ENCODE measurements at places on chromosomes 2 and 18. TPM values are rescaled to one million over a fixed set of nuclear protein-coding genes. Genes with fewer than 3 reads are reported as not detected.
A peak's percentile ranks its signal among the peaks of the same experiment; 100 is the strongest.

- H3K27ac ChIP-seq: peak overlapping the region; percentile 12
- no peak overlapping the region for H3K4me3 ChIP-seq
- H3K36me3 ChIP-seq: no peaks in the 10 kb centered on the region
- no peak for DNase-seq
These were observed 2.2 kb upstream of the SERTAD2 start for GRCh38 chr2:64655873-64656272.

GRCh38 chr2:69272803-69273471 is 114.1 kb downstream of the GFPT1 start:
- no peaks in the 10 kb centered on the region for H3K36me3 ChIP-seq
- DNase-seq: no peak
- H3K4me3 ChIP-seq: no peak overlapping the region
- no peak overlapping the region for H3K27ac ChIP-seq
- peaks cover 13% of the 10 kb centered on the region for H3K4me1 ChIP-seq

- H3K36me3 ChIP-seq: no peaks in the 10 kb centered on the region
- no peaks in the 10 kb centered on the region for H3K27me3 ChIP-seq
These were observed 172.1 kb downstream of the GFPT1 start for GRCh38 chr2:69214898-69215297.

AAMP gene
- total RNA-seq: 97.5 TPM

GRCh38 chr2:45857275-45857609 is 205.8 kb downstream of the PRKCE start:
- H3K4me3 ChIP-seq: no peak overlapping the region
- H3K4me1 ChIP-seq: peaks cover 12% of the 10 kb centered on the region
- H3K36me3 ChIP-seq: no peaks in the 10 kb centered on the region
- H3K27me3 ChIP-seq: no peaks in the 10 kb centered on the region

GRCh38 chr18:21109936-21110712 is 1.5 kb downstream of the ROCK1 start:
- peaks cover 39% of the 10 kb centered on the region for H3K4me1 ChIP-seq
- no peaks in the 10 kb centered on the region for H3K27me3 ChIP-seq
- H3K4me3 ChIP-seq: peak overlapping the region; percentile 99
- no peaks in the 10 kb centered on the region for H3K36me3 ChIP-seq
- H3K27ac ChIP-seq: peak overlapping the region; percentile 99

GRCh38 chr2:239233576-239233975 is 167.2 kb downstream of the HDAC4 start:
- no peaks in the 10 kb centered on the region for H3K4me1 ChIP-seq
- H3K27ac ChIP-seq: no peak overlapping the region
- H3K4me3 ChIP-seq: no peak overlapping the region

DNA sequence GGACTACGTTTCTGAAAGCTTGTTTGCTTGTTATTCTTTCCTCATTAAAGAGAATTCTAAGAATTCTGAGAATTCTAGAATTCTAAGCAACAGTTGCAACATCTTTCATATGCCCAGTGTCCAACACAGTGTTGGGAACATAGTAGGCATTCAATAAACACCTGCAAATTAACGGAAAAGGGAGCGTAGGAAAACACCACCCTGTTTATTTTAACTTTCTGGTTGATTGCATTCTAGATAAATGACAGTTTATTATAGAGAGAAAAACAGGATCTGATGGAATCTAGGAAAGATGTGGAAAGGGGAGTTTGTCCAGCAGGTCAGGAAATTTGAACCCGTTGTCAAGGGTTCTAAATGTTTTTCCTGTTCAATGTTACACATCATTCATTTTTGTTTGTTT is 24.2 kb upstream of the EFEMP1 start:
- H3K4me1 ChIP-seq: peaks cover 11% of the 10 kb centered on the region
- no peaks in the 10 kb centered on the region for H3K27me3 ChIP-seq
- no peak overlapping the region for H3K27ac ChIP-seq
- no peak overlapping the region for H3K4me3 ChIP-seq
- no peak for DNase-seq

KCNIP3 gene
- 22.1 TPM for total RNA-seq

RESP18 gene
- not detected for total RNA-seq

DNA sequence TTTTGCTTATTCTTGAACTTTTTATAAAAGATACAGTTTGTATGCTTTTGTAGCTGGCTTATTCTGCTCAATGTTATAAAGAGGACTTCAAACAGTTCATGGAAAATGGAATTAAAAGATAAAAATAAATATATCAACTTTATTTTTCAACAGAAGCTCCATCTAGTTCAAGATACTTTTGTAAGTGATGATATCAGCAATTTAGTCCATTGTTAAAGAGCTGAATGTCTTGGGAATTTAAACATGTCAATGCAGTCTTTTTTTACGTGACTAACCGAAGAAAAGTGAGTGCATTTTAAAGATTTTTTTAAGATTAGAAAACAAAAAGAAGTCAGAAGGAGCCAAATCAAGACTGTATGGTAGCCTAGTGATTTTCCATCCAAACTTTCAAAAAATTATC is 85.4 kb upstream of the CHST9 start:
- H3K27me3 ChIP-seq: no peaks in the 10 kb centered on the region
- no peak for DNase-seq
- no peaks in the 10 kb centered on the region for H3K4me1 ChIP-seq

DNA sequence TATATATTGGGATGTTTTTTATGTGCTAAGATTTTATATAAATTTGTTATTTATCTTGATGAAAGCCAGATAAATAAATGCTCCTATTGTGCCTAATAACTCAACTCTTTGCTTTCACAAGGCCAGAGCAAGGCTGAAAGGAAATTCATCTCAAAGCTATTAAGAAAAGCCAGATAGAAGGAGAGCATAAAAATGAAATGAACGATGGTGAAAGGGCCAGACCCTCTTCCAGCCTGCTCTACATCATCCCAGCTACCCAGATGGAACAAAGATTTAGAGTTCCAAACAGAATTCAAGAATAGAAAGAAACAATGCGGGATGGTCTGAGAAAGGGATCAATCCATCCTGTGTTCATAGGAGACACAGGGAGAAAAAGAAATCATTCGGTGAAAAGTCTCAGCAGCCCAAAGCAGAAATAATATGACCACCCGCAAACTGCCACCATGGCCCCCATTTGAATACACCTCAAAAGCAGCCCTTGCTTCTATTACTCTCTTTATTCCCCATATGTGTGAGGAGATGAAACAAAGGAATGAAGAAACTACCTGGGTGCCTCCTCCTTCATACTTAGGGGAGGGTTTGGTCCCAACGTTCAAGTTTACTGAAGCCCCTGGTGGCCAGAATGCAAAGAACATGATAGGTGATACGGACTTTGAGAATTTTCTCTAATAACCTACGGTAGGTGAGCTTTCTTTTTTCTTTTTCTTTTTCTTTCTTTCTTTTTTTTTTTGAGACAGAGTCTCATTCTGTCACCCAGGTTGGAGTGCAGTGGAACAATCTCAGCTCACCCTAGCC is 110.1 kb upstream of the FBXO11 start:
- no peak overlapping the region for H3K27ac ChIP-seq
- H3K4me3 ChIP-seq: no peak overlapping the region
- no peaks in the 10 kb centered on the region for H3K4me1 ChIP-seq
- DNase-seq: no peak

- no peak overlapping the region for H3K27ac ChIP-seq
- no peak overlapping the region for H3K4me3 ChIP-seq
- DNase-seq: no peak
- H3K36me3 ChIP-seq: no peaks in the 10 kb centered on the region
These were observed 38.7 kb downstream of the SDC1 start for GRCh38 chr2:20186078-20186854.

DNA sequence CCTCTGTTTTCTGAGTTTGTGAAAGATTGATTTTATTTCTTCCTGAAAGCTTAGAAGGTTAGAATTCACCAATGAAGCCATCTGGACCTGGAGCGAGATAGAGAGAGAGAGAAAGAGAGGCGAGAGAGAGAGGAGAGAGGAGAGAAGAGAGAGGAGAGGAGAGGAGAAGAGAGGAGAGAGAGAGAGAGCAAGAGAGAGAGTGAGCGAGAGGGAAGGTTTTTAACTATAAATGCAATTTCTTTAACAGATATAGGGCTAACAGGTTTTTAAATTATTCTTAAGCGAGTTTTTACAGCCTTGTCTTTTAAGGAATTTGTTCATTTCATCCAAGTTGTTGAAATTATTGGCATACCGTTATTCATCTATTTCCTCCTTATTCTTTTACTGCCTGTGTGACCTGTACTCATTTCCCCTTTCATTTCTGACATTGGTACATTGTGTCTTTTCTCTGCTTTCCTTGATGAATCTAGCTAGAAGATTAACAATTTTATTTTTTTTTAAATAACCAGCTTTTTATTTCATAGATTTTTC is 56.1 kb downstream of the BABAM2 start:
- H3K4me3 ChIP-seq: peak overlapping the region; percentile 18
- no peak for DNase-seq
- no peaks in the 10 kb centered on the region for H3K4me1 ChIP-seq
- no peaks in the 10 kb centered on the region for H3K36me3 ChIP-seq
- H3K27me3 ChIP-seq: no peaks in the 10 kb centered on the region
- no peak overlapping the region for H3K27ac ChIP-seq

GRCh38 chr2:100625717-100626116 is 62.9 kb downstream of the PDCL3 start:
- H3K27ac ChIP-seq: no peak overlapping the region
- H3K27me3 ChIP-seq: no peaks in the 10 kb centered on the region
- no peaks in the 10 kb centered on the region for H3K4me1 ChIP-seq
- H3K4me3 ChIP-seq: no peak overlapping the region

- no peaks in the 10 kb centered on the region for H3K4me1 ChIP-seq
- H3K27ac ChIP-seq: no peak overlapping the region
- H3K27me3 ChIP-seq: no peaks in the 10 kb centered on the region
- DNase-seq: no peak
These were observed 25.3 kb downstream of the ADCY3 start for GRCh38 chr2:24894750-24895149.

GRCh38 chr2:199457147-199458008 is at the start of gene SATB2:
TSS of gene SATB2 (minus strand) at chr2:199457939. CDS start at chr2:199456037, 1,902 bp downstream.
- peaks cover 38% of the 10 kb centered on the region for H3K4me1 ChIP-seq
- H3K27me3 ChIP-seq: peaks cover 26% of the 10 kb centered on the region
- no peaks in the 10 kb centered on the region for H3K36me3 ChIP-seq

NPPC gene
- total RNA-seq: not detected

DNA sequence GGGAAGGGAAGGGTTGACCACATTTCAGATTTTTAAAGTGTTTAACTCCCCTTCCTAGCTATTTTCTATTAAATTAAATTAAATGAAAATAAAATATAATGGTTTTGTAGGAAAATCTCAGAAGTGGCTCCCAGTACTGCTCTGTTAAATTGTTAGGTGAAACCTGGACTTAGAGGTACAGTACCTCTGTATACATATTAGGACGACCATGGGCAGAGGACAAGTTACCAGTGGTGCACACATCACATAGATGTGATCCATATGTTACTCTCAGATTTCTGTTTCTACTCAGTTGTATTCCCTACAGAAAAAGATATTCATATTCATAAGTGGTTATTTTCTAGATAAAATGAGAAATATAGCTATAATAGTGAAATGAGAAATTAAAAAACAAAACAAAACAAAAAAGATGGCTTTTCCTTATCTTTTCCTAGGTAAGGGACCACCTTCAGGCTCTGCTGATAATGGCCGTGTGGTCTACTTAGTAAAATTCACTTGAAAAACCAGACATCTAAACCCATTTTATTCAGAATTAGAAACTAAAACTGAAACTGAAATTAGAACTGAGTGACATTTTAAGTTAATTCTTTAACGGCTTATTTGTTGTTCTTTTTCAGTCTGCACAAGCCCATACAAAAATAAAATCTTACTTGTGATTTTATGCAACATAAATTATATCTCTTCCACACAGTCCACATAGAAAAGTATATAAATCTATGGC is 832.5 kb upstream of the CHAC2 start:
- DNase-seq: no peak
- no peaks in the 10 kb centered on the region for H3K36me3 ChIP-seq
- H3K4me3 ChIP-seq: no peak overlapping the region
- peaks cover 22% of the 10 kb centered on the region for H3K4me1 ChIP-seq
- H3K27ac ChIP-seq: no peak overlapping the region
- H3K27me3 ChIP-seq: no peaks in the 10 kb centered on the region

ARHGAP15 gene
- 11.8 TPM for total RNA-seq

DTNA gene
- 78.4 TPM for total RNA-seq

GRCh38 chr2:4673025-4673489 is 969.7 kb downstream of the DCDC2C start:
- H3K27ac ChIP-seq: no peak overlapping the region
- no peak for DNase-seq
- peak overlapping the region; percentile 50 for H3K4me3 ChIP-seq

DNA sequence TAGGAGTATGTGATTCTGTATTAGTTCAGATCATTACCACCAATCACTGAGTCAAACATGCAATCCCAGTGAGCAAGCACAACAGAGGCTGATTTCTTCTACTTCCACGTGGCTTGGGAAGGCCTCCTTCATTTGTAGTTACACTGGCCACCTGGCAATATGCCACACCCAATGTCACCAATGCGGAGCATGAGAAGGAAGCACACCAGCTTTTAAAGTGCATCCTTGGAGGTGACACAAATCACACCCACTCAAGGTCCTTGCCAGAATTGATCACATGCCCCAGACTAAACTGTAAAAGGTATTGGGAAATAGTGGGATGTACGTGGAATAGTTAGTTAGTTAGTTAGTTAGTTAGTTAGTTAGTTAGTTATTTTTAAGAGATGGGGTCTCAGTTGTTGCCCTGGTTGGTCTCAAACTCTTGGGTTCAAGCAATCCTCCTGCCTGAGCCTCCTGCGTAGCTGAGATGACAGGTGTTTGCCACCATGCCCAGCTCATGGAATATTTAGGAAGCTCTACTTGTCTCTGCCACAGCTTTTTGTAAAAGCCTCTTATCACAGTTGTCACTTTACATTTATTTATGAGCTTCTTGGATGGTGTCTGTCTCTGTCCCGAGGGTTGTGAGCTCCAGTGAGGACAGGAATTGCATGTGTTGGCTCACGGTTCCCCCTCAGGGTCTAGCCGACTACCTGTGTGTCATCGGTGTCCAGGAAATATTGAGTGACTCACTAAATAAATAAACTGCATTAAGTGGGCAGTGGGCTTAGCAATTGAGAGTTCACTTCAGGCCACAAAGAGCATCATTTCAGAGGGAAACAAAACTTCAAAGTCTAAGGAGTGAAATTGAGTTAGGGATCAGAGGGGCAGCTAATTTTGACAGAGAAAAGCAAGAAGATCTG is 28.1 kb upstream of the CAB39 start:
- no peak for DNase-seq
- no peaks in the 10 kb centered on the region for H3K4me1 ChIP-seq
- no peaks in the 10 kb centered on the region for H3K27me3 ChIP-seq
- no peak overlapping the region for H3K27ac ChIP-seq

DNA sequence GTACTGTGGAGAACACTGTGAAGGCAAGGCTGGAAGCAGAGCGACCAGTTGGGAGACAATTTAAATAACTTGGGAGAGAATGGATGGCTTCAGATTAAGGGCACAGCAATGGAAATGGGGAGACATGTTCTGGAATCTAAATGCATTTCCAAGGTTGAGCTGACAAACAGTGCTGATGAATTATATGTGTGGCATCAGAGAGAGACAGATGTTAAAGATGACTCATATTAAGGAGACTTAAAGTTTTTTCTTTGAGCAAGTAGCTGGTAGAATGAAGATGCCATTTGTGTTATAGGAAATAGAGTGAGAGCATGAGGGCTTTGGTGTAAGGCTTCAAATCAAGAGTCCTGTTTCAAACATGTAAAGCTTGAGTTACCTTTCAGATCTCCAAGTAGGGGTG is 441.8 kb downstream of the SETBP1 start:
- no peaks in the 10 kb centered on the region for H3K4me1 ChIP-seq
- no peak for DNase-seq
- no peak overlapping the region for H3K27ac ChIP-seq
- H3K36me3 ChIP-seq: no peaks in the 10 kb centered on the region

TMEM200C gene
- total RNA-seq: not detected
